ENCODE measurements at places on chromosomes 3 and 15.
A peak's percentile ranks its signal among the peaks of the same experiment; 100 is the strongest.

DNA sequence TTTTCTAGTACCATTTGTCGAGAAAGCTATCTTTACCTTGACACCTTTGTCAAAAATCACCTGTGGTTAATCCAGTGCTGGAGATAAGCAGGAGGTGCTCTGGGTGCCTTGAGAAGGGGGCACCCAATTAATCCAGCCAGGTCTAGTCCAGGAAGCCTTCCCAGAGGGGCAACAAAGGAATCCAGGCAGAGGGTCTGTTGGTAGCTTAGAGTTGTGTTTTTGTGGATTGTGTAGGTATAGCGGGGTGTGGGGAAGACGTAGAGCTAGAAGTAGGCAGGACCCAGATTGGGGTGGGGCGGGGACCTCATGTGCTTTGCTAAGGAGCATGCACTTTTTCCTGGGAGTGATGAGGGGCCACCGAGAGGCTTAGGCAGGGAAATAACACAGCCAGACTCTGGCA is 6.0 kb upstream of the PIGZ start:
- DNase-seq = no peak

GRCh38 chr3:173750095-173750494 is 352.6 kb downstream of the NLGN1 start:
- DNase-seq = peak; percentile 79

DNA sequence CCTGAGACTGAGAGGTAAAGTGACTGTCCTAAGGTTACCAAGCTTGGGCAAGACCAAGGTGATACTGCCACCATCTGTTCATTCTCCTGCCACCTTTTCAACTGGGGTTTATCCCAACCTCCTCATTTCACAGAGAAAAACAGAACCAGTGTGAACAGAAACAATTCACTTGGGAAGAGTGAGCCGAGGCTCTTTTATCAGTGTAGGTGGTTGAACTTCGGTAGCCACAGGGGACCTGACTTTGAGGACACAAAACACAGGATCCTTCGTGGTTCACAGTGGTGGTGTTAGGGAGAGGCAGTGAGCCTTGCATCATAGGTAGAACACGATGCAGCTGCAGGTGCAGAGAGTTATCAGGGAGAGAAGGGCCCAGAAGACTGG is 72.8 kb upstream of the ICE2 start:
- DNase-seq = no peak

- no peak for DNase-seq
Observed at GRCh38 chr3:120659834-120660233, 22.2 kb downstream of the HGD start.
